ENCODE measurements at places on chromosomes 7 and 10. TPM values are rescaled to one million over a fixed set of nuclear protein-coding genes. Genes with fewer than 3 reads are reported as not detected.

The SEMA4G gene
- 0.56 TPM for total RNA-seq

- no peak for DNase-seq
Observed at GRCh38 chr7:111390000-111390399, 172.3 kb downstream of the IMMP2L start.

The FHIP2A gene
- total RNA-seq, result 21.7 TPM

GRCh38 chr10:13335881-13336280 is 12.2 kb downstream of the SEPHS1 start:
- DNase-seq, result no peak

- DNase-seq, result no peak
Observed at GRCh38 chr10:83371696-83372490, 767.4 kb upstream of the GHITM start.

The SPDYE1 gene
- total RNA-seq, result not detected

The NFE2L3 gene
- total RNA-seq, result 37.8 TPM

DNA sequence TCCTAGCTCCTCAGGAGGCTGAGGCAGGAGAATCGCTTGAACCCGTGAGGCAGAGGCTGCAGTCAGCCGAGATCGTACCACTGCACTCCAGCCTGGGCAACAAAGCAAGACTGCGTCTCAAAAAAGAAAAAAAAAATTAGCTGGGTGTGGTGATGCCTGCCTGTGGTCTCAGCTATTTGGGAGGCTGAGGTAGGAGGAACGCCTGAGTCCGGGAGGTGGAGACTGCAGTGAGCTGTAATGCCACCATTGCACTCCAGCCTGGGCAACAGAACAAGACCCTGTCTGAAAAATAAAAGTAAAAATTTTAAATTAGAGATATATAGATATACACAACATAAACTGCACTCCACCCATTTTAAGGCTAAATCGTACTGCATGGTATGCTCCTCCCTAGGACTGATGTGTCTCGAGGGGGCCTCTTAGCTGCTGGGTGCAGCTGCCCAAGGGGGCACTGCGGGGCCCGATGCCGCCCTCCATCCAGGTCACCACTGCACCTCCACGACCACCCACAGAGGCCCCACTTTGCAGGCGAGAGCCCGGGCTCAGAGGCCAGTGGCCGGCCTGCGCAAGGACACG is 40.9 kb upstream of the FOXK1 start:
- no peak for DNase-seq

- DNase-seq, result peak; percentile 28
Observed at GRCh38 chr7:73830681-73831583, at the start of gene CLDN4. Gene CLDN4, plus strand, starts transcription at chr7:73830996. Its CDS starts 206 bp downstream, at chr7:73831202.

The HTR7 gene
- total RNA-seq, result 0.56 TPM

DNA sequence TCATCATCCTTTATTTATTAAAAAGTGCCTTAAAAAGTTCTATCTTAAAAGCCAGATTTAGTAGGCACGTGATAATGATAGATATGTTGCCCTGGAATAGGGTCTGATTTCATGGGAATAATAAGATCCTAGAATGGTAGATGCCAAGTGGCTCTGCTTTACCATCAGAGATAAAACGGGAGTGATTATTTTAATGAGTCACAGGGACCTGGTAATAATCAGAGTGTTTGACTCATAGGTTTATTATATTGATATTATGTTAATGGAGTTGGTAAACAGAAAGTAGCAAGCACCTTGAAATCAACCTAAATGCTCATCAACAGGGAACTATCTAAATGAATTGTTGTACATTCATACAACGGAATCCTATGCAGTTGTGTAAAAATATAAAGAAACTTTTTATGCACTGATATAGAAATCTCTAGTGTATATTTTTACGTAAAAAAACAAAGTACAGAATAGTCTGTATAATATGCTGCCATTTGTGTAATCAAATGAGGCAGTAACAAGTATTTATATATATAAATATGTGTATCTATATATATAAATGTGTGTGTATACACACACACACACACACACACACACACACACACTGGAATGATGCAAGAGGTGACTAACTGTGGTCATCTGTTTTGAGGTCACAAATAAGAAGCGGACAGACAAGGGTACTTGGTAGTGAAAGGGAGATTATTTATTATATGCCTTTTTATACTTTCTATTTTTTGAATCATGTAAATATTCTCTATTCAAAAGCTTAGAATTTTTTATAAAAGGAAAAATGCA is 78.6 kb upstream of the DYNC1I1 start:
- DNase-seq, result peak; percentile 2

The FXYD4 gene
- total RNA-seq, result not detected

DNA sequence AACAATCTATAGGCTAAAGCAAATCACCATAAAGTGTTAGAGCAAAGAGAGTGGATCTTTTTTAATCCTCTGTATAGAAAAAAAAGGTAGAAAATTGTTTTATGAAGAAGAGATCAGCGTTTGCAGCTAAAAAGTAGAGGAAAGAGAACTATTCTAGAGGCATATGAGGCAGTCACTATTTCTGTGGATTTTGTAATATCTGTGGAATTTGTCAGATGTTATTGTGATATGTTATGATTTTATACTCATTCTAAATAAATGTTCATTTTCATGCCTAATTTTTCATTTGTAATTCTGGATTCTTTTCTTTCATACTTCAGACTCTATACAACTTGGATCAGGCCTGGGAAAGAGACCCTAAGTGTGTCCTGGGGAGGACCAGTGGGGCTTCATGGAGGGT is 295.0 kb upstream of the LYZL1 start:
- DNase-seq, result peak; percentile 24

DNA sequence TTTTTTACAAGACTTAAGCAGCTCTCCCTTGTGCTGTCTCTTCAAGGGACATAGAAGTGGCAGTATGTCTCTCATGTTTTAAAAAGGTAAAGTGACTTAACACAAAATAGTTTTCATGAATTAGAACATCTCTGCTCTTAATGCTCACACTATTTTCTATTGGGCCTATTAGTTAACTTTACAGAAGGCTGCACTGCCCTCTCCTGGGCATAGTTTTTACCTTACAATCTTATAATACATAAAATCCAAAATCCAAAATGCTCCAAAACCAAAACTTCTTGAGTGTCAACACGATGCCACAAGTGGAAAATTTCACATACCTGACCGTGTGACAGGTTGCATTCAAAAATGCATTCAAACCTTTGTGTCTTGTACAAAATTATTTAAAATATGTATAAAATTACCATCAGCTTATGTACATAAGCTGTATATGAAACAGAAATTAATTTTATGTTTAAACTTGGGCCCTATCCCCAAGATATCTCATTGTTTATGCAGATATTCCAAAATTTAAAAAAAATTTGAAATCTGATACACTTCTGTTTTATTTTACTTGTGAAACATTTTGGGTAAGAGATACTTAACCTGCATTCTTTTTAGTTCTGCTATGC is 25.8 kb downstream of the TES start:
- peak; percentile 65 for DNase-seq

The AGK gene
- 37.5 TPM for total RNA-seq

- DNase-seq, result no peak
Observed at GRCh38 chr7:155791214-155791737, 21.0 kb downstream of the SHH start.

- DNase-seq, result no peak
Observed at GRCh38 chr7:4965295-4966022, 6.5 kb upstream of the MMD2 start.

The SH2D4B gene
- not detected for total RNA-seq

DNA sequence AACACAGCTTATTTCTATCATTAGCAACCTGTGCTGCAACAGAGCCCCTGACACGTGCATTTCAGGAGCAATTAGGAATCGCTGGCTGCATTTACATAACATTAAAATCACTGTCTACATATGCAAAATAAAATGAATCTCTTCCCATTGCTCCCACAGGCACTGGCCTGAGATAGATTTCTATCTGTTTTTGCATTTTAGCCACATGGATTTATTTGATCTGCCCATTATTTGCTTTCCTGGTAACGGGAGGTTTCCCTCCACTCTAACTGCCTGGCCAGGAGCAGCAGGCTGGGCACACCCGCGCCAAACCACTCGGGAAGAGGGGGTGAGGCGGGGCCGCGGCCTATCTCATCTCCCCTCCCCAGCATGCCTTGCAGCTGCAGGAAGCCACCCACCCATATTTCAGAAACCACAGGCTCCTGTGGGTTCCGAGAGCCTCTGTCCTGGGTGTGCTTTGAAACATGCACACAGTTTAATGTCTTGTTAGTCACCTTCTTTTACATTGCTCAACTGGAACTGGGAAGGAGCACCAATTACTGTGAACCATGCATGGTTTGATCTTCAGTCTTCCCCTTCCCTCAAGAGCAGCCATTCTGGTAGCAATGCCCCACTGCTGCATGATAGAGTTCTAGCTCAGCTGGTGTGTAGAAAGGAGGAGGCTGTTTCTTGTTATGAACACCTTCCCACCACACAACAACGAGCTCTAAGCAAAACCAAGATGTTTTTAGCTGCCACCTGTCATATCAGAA is 37.7 kb upstream of the IKZF1 start:
- no peak for DNase-seq
